ENCODE measurements at places on chromosomes 16 and 17.

- no peak for DNase-seq
These were observed 48.9 kb upstream of the MSI2 start for GRCh38 chr17:57207396-57207795.

DNA sequence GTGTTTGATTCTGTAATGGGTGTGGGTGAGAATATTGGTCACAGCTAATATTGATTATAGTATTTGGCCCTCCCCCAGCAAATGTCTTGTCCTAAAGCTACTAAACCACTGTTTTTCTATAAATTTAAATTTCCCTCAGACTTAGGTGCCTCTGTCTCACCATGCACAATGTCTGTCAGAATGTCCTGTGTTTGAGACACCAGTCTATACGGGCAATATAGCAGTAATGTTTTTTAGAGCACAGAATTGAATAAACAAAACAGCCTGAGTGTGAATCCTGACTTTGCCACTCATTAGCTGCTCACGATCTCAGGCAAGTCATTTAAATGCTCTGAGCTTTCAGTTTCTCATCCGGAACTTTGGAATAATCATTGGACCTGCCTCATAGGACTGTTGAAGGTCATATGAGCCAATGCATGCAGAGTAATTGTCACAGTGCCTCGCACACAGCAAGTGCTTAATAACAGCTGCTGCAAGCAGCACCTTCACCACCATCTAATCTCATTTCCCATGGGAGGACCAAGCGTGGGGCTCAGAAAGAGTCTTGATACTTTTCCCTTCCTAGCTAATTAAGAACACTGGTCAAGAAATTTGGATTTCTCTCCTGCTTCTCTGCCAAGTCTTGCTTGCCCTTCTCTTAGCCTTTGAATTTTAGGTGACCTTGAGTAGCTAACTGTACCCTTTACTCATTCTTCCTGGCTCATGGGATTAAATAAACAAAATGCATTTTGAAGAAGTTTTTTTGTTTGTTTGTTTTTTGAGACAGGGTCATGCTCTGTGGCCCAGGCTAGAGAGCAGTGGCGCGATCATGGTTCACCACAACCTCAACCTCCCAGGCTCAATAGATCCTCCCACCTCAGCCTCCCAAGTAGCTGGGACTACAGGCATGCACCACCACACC lies 9.8 kb downstream of the HLF start:
- no peak for DNase-seq

GRCh38 chr16:70576431-70577255 lies 53.0 kb downstream of the SF3B3 start:
- DNase-seq = peak; percentile 70

GRCh38 chr16:64585367-64585766 lies 536.5 kb downstream of the CDH11 start:
- DNase-seq = no peak

DNA sequence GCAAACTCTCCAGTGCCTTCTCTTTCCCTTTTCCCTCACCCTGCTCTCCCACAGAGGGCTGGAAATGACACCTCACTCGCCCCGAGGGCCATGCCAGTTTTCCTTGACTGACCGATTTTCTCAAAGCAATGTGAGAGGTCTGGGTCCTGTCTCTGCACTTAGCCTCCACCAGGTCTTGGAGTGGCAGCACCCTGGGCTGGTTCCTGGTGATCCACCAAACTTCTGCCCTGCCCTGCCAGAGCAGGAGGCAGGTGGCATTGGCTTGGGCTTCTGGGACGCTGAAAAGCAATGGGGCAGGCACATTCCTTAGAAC lies 97.5 kb downstream of the RAB11FIP4 start:
- DNase-seq = no peak

DNA sequence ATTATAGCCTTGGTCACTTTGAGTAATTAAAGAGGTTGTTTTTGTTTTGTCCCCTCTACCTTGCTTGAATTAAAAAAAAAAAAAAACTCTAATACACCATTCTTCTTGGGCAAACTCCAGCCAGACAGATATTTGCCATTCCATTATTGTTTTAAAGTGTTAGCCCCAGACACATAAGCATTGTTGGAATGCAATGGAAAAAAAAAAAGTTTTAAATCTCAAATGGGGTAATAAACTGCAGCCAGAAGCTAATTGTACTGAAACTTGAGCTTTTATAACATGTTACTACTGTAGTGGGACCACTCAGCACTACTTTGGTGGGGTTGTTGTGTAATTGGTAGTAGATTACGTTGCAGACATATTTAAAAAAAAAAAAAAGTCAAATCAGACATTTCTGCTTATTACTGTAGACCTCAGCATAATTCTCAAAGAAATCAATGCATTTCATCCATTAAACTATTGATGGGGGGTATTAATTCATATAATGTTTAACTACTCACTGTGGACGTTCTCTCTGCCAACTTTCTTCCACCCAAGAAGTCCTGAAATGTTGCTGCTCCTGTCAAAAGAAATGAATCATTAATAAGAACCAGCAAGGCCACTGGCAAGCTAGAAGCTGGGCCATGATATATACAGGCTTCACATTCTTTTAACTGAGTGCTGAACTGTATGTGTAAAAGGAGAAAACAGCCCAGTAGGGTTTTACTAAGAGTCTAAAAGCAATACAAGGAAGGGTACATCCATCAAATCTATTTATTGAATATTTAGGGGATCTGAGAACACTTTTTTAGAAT lies 626.6 kb upstream of the SOX9 start:
- DNase-seq = no peak

- no peak for DNase-seq
These were observed 84.9 kb upstream of the ASIC2 start for GRCh38 chr17:33377837-33378595.

DNA sequence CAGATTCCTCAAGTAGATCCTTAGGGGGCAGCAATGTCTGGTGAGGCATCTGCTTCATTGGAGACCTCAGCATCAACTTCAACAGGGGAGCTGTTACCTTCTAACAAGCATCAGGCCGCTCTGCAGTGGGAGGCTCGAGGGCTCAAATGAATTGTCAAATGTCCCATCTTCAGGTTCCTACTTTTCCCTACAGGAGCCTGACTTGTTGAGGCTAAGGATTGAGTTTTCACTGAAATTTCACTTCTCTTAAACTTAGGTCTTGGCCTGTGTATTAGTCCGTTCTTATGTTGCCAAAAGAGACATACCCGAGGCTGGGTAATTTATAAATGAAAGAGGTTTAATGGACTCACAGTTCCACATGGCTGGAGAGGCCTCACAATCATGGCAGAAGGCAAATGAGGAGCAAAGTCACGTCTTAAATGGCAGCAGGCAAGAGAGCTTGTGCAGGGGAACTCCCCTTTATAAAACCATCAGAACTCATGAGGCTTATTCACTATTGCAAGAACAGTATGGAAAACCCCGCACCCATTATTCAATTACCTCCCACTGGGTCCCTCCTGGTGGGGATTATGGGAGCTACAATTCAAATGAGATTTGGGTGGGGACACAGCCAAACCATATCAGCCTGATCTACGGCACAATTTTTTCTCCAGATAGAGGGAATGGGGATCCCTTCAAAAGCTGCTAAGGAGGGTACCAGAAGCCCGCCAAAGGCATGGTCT lies 5.1 kb upstream of the CD300LD start:
- DNase-seq = no peak

DNA sequence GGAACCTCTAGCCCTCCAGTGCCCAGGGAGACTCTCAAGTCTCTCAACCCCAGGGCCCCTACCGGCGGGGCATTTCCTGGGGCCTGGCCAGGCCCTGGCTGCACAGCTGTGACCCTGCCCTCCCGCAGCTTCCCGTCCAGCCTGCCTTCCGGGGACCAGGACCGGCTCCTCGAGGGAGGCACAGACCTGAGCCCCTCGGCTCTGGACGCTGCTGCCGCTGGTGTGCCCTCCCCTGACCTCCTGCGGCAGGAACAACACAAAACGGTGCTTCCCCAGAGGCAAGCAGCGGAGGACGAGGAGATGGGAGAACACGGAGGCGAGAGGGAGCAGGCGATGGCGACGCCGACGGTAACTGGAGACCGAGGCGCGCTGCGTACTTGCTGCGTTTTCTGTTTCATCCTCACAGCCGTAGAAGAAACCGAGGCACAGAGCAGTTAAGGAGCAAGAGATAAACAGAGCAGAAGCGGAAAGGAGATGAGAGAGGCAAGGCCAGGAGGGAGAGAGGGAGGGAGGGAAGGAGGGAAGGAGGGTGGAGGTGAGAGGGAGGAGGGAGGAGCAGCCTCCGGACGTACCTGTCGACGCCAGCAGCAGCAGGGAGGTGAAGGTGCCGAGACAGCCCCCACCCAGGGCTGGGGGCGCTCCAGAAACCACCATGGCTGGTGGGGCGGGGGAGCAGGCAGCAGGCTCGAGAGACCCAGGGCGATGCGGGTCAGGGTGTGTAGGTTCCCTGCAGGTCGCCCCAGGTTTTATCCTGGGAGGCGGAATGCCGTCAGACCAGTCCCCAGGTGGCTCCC lies at the start of gene PRSS22:
Gene PRSS22 (minus strand): TSS at position 720 of the 794 bp plus-strand sequence. CDS start 66 bp downstream, at position 654.
- DNase-seq = no peak

DNA sequence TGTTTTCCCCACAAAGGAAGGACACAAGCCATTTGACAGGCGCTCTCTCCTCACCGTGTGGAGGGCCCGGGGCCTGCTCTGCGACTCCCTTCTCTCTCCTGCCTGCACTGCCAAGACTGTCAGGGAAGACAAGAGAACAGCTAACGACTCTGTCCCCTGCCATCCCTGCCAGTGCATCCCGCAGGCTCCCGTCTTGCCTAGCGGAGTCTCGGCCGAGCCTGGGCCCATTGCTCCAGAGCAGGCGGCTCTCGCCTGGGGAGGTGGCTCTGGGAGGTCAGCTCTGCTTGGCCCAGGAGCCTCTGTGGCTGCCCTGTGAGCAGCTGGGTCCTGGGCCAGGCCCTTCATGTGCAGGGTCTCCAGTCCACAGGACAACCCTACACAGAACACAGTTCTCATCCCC lies 53.0 kb downstream of the WNT3 start:
- no peak for DNase-seq

GRCh38 chr16:88023366-88023765 lies 72.1 kb downstream of the BANP start:
- no peak for DNase-seq
